ENCODE measurements at places on chromosomes 12 and 14. TPM values are rescaled to one million over a fixed set of nuclear protein-coding genes. Genes with fewer than 3 reads are reported as not detected.

TTC9 gene
- not detected for total RNA-seq

PARP2 gene
- total RNA-seq, result 5.9 TPM

DNA sequence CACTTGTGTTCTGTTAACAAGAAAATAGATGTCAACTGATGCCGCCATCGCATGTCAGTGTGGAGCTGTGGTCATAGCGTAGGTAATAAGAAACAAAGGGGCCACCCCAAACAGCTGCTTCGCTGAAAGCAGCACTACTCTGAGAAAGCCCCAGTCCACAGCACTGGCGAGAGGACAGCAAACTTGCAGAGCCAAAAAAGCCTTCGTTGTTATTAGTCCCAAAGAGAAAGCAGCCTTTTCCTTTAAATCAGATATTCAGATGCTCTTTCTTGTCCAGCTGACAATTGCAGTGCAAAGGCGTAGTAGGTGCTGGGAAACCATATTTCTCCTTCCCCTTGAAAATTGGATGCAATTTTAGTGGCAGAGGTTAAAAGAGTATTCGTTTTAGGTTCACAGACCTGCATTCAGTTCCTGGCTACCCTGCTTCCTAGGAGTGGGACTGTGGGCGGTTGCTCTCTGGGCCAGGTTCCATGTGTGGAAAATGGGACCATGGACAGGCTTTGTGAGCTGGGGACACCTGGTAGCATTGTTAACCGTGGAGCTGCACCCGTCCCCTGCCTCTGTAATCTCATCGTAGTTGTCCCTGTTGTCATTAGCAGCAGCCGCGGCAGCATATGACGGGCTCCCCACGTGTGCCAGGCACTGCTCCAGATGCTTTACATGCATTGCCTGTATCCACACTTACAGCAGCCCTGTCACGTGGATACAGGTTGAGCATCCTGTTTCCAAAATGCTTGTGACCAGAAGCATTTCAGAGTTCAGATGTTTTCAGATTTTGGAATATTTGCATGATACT lies 54.2 kb downstream of the ELK3 start:
- DNase-seq, result no peak

DNA sequence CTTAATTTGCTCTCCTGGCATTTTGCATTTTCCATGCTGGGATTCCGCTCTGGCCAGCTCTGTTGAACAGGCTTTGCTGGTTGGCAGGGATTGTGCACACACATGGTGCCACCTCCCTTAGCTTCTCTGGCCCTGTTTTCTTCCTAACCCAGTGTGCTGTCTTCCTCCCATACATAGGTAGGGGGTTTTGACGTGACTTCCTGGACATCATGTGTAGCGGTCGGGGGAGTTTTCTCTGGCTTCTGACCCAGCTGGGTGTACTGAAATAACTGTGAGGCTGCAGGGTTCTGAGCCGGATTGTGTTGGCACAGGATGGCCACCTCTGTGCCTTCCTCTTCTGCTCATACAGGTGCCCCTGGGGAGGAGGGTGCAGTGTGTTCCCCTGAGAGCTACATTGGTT lies 25.7 kb downstream of the C14orf132 start:
- no peak for DNase-seq

GRCh38 chr14:64826333-64826732 lies 53.4 kb downstream of the SPTB start:
- DNase-seq, result no peak

GRCh38 chr14:32576088-32576795 lies 247.1 kb downstream of the AKAP6 start:
- DNase-seq, result no peak

DNA sequence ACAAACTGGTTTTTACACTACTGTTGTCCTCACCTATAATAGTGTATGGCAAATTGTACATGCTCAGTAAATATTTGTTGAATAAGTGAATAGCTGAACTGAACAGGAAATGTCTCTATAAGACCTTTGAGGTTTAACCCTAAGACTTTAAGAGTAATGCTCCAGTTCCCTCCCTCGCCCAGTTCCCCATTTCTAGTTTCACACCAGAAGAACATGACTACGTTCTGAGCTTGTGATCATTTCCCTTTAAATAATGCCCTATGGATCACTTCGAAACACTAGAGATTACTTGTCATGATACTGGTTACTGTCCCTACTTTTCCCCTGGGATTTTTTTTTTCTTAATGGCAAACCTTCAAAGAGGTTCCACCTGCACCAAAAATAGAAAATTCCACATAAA lies 69.3 kb downstream of the PRKD1 start:
- DNase-seq, result no peak

GRCh38 chr12:79692860-79693577 lies 2.3 kb upstream of the PAWR start:
- no peak for DNase-seq

GRCh38 chr14:68632054-68632895 lies 160.6 kb downstream of the ZFP36L1 start:
- DNase-seq, result no peak
